Cardiac septum (tissue), 1 donor: ENCODE measurements at places on chromosomes 6 and 20. TPM values are rescaled to one million over a fixed set of nuclear protein-coding genes. Genes with fewer than 3 reads are reported as not detected.

MAP3K4 gene
- 30.9 TPM for total RNA-seq

GRCh38 chr6:142845143-142845571 is 99.8 kb downstream of the HIVEP2 start:
- no peak for DNase-seq

GRCh38 chr6:156250593-156250992 is 526.6 kb upstream of the ARID1B start:
- no peak for DNase-seq

GRCh38 chr20:64258071-64258823 is 2.7 kb downstream of the PCMTD2 start:
- DNase-seq: no peak
